NCI-H510A treated with DMSO at 0.1 percent for 48 hours (cell line): ENCODE measurements at places on chromosomes 2 and 18.

DNA sequence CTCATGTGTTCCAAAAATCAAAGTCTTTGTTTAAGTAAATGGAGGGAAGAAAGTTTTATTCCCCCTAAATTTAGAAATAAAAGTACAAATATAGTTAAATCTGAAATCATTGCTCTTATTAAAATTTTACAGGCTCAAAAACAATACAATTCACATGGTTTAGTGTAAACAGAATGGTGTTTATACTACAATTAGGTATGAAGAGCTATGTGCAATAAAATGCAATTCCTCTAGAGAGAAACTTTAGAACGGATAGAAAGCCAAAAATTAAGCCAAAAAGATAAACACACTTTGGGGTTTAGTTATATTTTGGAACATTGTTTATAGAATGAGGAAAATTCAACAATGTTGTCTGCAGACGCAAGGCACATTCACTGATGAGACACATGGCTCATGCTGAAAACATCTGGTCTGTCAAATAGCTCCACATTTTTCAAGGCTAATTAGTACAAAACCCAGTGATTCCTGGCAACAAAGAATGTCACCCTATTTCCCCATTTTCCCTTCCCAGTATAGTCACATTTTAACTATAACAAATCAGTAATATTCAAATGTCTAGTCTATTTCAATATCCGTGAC is 103.3 kb downstream of the EXOC6B start:
- no peak for DNase-seq

DNA sequence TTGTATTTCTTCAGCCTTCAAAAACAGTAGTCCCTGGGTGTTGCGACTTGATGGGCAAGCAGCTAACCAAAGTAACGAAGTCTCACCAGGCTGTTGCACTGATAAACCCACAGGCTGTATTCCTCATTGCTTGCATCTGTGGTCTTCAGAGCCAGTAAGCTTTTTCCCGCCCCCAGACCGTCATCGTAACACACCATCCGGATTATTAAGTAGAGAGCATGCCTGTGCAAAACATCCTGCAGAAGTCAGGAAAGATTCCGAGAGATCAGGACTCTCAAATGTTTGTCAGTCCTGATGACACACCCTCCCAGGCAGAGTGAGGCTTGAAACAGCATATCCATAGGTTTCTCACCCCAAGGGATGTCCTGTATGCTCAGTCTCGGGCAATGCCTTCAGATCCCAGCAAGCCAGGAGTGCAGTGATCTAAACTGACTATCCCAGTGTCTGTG is 15.9 kb downstream of the ITGB1BP1 start:
- no peak for DNase-seq

- DNase-seq, result no peak
These were observed 199.4 kb downstream of the FSHR start for GRCh38 chr2:48954935-48955334.

DNA sequence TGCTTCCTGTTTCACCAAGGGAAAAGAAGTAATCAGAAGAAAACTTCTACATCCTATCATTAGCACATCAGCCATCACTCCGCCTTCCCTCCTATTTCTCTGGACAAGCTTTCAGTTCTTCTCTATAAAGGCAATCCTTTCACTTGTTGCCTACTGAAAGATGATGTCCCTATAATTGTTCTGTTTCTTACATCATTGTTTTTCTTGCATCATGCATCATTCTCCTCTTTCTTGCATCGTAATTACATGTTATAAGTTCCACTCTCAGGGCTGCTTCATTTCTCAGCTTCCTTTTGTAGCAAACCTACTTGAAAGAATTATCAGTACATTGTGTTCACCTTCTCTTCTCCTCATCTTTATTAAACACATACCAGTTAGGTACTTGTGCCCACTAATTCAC is 7.2 kb downstream of the SLC30A6 start:
- DNase-seq, result no peak

DNA sequence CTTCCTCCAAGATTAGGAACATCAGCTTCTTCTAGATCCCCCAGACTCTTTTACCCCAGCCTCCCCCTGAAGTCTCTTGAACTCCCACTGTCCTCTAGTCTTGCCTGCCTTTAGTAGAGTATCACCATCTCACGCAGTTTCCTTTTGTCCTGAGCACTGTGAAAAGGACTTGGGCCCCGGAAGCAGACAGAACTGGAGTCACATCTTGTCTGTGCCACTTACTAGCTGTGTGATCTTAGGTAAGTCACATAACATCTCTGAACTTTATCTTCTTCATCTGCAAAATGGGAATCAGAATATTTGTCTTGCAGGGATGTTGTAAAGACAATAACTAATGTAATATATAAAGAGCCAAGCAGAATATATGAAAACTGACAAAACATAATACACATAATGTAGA is 8.4 kb upstream of the TRABD2A start:
- no peak for DNase-seq

DNA sequence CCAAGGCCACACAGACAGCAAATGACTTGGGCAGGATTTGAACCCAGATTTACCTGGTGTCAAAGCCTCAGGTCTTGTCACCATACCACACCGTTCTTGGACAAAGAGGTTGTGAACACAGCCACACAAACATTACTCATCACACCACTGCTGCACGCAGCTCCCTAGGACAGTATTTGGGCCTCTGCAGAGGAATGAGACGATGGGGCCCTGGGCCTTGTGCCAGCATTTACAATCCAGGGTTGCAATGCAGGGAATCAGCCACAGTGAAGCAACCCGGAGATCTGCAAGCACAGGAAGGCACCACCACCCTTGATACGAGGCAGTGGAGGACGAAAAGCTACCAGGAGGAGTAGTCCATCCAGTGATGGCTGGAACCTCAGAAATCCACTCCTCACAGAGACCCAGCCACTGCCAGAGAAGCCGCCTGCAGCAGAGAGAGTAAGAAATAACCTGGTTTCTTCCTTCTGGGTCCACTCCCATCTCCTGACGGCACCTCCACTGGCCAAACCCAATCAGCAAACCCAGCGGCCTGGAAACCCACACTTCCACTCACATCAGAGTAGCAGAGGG is 3.7 kb upstream of the MTCL1 start:
- DNase-seq, result no peak
